Hematopoietic multipotent progenitor cell treated with erythropoietin and hydrocortisone succinate and interleukin-3 and kit ligand, for 15 days (in vitro differentiated cells): ENCODE measurements at places on chromosomes 5 and 9.

DNA sequence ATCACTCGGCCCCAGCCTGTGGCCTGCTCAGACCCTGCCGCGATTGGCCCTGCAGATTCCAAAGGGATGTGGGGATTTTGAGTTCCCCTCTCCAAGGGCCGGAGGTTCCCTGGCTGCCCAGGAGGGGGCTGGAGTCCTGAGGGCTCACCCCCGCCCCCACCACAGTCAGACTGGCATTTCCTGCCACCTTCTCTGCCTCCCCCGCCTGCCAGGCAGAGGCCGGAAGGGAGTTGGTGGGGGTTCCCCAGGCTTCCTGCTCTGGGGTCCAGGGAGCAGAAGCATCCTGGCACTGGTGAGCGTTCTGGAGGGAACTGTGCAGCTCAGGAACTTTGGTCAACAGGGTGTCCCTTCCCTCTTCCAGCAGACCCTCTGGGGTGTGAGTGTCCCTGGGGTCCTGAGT lies 70.6 kb downstream of the RXRA start:
- no peak for DNase-seq

DNA sequence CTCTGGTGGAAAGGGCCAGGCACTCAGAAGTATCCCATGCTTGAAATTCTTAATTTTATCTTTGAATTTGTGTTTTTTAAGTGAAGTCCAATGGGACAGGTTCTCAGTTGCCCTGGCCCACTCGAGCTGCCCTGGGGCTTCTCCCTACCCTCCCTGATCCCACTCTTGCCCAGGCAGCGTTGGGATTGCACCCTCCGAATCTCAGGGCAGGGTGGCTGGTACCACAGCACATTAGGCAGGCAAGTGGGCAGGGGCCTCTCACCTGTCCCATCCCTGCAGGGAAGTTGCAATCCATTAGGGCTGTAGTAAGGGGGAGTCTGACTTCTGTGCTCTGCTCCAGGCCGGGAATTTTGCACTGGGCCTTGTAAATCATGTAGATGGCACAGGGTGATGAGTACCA lies 2.7 kb downstream of the RUFY1 start:
- no peak for DNase-seq

DNA sequence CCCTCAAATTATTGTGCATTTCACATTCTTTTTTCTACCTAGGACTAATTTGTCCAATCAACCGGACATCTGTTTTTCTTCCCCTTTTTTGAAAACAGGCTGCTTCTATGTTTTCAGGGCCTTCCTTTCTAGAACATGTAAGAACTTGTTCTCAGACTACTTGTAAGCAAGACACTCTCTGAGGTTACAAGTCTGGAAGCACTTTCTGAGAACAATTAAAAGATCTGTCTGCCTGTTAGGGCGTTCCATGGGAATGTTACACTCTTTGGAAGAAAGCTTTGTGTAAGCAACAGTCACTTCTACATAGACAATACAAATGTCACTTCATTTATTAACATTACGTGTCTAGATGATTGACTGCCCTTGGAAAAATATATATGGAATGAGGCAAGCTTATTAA lies 50.9 kb upstream of the HSPB3 start:
- DNase-seq, result no peak

DNA sequence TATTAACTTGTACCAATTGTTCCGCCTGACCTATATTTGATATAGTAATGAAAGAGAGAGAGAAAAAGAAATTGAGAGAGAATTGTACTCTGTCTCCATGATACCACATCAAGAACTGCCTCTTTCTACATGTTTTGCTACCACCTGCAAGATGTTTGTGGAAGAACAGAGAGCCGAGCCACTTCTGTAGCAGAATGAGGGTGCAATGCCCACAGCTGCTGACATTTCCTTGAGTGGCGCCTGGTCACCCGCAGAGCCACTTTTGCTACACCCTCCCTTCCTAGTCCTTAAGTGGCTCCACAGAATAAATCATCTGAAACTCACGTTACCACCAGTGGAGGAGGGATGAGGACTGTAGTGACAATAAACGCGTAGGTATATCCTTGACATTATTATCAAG lies 17.1 kb upstream of the FAM81B start:
- DNase-seq, result no peak

- peak; percentile 83 for DNase-seq
These were observed 77.9 kb downstream of the AK8 start for GRCh38 chr9:132800038-132800648.

DNA sequence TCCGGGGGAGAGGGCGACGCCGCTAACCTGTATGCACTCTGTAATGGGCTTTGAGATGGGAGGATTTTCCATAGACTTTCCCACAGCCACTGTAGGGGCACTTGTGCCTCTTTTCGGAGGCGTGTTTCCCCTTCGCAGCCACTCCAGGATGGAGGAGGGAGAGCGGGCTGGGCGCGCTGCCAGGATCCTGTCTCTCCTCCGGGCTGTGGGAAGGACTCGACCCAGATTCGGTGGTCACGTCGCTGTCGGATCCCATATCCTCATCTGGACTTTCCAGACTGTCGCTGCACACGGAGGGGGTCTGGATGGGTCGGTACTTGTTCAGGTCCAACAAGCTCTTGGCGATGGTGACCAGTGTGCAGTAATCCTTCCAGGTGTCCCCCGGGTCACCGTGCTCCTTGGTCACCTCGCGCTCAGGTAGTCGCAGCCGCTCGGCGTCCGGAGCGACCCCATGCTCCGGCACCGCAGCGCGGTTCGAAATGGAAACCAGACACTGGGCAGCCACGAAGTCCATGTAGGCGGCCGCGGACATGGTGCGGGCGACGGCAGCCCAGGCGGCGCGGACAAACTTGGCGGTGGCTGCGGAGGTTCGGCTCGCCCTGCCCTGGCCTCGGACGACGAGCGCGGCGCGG lies 1.5 kb downstream of the KLF9 start:
- peak; percentile 48 for DNase-seq

GRCh38 chr5:119948162-119948561 lies 318.8 kb downstream of the FAM170A start:
- DNase-seq, result no peak

DNA sequence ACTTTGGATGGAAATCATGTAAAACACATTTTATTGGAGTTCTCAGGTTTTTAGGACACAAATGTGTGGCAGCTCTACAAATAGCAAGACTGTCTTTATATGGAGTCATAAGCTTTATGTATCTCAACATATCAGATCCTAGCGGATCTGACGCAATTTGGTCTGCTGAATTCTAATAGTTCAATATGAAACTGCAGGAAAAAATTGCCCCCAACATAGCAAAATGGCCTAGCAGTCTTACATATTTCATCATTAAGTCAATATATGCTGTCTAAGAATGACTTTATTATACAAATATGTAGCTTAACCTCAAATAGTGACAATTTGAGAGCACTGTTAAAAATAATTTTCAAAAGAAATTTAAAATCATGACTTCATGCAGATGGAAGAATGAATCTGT lies 244.3 kb downstream of the TAF11L14 start:
- no peak for DNase-seq

DNA sequence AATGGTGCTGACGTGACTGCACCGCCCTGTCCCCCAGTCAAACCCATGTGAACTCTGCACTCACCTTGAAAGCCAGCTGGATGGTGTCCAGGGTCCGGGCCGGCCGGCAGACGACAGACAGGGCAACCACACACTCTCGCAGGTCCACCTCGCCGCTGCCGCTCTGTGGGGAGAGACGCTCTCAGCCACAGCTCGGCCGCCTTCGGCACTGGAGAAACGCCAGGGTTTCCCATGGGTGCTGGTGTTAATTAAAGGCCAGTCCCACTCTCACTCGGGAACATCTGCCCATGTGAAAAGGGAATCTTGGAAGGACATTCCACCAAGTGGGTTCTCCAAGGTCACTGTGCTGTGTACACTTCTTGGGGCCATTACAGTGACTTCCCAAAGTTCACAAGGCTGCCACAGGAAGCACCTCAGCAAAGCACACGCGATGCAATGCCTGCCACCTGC lies 25.5 kb upstream of the SLC6A3 start:
- no peak for DNase-seq

DNA sequence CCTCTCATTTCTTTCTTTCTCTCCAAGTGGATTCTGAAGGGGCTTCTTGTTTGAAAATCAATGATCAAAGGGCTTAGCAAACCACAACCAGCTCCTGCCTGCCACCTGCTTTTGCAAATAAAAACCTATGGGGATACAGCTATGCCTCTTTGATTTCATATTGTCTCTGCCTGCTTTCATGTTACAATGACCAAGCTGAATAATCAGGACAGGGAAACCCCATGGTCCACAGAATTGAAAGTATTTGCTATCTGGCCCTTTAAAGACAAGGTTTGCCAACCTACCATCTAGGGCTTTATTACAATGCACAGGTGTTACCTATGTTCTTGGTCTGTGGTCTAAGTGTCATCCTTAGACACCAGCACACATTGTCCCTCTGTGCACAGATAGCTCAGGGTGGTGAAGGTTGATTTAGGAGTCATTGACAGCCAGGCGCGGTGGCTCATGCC lies 28.8 kb upstream of the PLIN2 start:
- DNase-seq, result no peak

GRCh38 chr9:72476617-72477437 lies 44.6 kb upstream of the TMC1 start:
- DNase-seq, result no peak

DNA sequence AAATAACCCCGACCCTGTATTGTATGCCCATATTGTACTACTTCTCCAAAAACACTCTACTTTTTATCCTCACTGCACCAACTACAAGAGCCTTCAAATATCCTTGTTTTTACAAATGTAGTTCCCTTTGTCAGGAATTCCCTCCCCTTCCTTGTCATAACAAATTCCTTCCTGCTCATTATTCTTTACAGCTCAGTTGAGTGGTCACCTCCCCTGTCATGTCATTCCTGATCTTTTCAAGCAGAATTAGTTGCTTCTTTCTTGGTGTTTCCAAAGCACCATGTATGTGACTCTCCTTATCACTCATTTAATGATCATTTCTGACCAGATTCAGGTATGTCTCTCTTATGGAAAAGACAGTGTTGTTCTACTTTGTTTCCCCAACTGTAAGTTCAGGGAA lies 194.2 kb upstream of the SMC2 start:
- DNase-seq, result no peak

DNA sequence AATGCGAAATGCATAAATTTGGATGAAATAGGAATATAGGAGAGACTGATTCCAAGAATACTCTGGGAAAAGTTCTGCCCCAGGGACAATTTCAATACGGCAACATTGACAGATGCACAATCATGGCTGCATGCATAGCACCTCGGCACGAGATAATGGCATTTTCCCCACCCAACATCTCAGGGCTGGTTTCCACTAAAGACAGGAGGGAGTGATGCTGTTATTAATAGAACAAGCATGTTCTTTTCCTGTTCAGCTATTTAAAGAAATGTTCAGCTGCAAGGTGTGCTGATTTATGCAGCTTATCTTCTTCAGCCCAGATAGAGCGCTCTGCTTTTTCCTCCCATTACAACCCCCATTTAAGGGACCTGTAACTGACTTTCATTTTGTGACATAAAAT lies 740.2 kb downstream of the TLR4 start:
- DNase-seq, result no peak

GRCh38 chr9:1910269-1910811 lies 104.8 kb upstream of the SMARCA2 start:
- no peak for DNase-seq

- DNase-seq, result no peak
These were observed 181.8 kb upstream of the PITX1 start for GRCh38 chr5:135215617-135216470.

DNA sequence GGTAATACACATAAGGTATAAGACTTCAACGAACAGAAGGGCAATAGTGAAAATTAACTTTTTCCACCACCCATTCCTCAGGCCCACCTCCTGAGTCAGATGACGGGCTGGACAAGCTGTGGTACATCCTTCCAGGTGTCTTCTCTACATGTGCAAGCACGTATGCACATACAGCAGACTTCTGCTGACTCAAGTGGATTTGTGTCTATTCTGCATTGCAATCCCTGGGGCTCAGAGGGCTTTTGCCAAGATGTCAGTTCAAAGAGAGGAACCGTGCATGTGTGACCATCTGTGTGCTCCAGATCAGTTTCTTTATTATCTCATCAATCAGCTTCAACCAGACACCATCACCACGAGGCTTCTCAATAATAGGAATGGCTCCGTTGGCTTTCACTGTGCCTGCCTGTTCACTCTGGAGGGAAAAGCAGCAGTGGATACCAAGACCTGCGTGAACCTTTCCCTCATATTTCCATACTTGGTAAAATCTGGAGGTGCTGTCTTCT lies 288.4 kb downstream of the MTRR start:
- DNase-seq, result no peak

GRCh38 chr5:157308836-157309465 lies 43.0 kb downstream of the CYFIP2 start:
- no peak for DNase-seq

DNA sequence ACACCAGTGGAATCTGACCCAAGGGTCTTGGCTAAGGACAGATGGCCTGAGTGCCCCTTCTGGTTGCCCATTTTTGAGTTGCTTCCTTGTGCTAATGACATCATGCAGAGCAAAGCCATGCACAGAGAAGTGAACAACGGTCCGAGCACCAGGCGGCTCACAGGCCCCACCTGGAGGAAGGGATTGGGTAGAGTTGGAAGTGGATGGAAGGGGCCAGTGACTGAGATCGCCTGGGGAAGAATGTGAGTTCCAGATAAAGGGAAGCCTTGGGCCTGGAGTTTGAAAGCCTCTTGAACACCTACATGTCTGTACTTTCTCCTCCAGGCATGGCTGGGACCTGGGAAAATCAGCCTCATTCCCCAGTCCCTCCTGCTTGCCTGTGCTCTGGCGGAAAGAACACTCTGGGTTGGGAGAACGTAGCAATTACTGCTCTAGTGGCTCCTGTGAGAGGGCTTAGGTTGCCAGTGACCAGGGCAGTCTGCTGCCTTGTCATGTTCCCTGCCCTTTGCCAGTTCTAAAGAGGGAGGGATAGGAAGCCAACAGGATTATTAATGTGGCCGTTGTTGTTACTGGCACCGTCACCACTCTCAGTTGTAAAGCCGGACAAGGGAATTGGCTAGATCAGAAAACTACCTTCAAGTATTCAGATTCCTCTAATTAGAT lies 62.5 kb upstream of the PTPN3 start:
- DNase-seq, result no peak

DNA sequence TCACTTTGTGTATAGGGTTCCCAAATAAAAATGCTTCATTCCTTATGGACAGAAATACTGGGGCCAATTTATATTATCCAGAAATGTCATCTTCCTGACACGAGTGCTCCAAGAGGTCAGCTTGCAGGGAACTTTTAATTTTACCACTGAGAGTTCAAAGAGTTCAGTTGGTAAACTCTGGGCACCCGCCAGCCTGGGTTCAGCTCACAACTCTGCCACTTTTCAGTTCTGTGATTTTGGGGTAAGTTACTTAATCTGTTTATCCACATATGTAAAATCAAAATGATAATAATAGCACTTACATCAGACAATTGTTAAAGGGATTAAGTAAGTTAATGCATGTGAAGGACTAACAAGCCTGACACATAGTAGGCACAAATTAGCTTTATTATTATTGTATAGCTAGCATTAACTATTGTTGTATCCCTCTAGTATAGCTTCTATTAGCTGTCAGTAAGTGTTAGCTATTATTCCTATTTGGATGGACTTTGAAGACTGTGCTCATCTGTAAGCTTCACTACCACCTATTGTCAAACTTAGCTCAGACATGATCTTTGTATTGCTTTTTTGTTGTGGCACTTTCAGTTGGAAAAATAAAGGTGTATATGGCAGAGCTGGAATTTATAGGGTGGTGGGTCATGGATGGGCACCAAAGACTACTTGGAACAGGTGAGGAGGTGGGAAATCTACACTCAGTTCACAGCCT lies 1.6 kb downstream of the MEGF10 start:
- no peak for DNase-seq
